ENCODE measurements at places on chromosomes 6 and 20.

DNA sequence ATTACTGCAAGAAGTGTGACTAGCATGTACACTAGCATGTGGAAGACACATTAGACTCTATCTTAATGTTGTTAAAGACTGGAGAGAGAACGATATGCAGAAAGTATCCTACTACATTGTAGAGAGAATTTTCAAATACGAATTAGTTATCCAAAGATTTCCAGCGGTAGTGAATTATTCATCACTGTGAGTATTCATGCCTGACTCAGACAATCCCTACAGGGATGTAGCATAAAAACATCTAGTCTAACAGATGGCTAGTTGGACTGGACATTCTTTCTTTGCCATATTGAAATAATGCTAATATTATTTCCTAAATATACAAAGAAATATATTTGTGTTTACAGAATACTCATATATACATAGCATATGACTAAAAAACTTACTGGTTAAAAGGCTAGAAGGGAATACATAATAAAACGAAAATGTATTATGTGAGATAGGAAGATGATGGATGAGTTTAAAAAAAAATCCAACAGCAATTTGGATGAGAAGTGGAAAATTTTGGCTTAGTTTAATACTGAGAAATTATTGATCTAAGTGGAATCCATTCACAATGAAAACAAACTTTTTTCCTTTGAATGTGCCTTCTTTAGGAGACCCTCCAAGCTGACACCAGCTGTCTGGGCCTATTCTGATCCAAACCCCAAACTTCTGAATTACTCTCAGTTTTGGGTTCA is 580.7 kb downstream of the RFPL4B start:
- DNase-seq, result no peak

GRCh38 chr20:62965363-62965771 is 12.9 kb downstream of the SLC17A9 start:
- no peak for DNase-seq

DNA sequence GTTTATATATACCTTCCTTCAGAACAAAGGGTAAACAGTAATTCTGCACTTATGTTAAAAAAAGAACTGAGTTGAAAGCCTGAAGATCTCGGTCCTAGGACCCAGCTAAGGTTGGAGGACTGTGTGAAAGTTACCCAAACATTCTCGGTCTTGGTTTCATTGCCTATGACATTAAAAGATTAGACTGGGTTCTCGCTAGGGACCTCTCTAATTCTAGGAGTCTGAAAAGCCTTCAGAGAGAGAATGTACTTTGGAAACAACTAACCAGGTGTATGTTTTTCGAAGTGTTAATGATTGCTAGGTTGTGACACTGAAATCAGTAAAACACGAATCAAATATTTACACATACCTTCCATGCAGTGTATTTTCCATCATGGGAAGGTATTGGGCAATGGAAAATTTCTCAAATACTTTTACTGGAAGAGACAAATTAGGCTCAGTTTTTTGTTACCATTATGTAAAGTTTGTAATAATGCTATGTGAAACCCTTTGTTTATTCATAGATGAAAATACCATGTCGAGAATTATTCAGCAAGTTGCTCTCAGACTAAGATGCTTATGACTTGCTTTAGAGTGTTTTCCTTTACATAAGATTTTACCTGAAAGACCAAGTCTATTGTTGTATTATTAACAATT is 113.7 kb upstream of the LOC128125822 start:
- peak; percentile 58 for DNase-seq

- no peak for DNase-seq
Measured at GRCh38 chr6:64507661-64508060, 872.1 kb downstream of the PHF3 start.

DNA sequence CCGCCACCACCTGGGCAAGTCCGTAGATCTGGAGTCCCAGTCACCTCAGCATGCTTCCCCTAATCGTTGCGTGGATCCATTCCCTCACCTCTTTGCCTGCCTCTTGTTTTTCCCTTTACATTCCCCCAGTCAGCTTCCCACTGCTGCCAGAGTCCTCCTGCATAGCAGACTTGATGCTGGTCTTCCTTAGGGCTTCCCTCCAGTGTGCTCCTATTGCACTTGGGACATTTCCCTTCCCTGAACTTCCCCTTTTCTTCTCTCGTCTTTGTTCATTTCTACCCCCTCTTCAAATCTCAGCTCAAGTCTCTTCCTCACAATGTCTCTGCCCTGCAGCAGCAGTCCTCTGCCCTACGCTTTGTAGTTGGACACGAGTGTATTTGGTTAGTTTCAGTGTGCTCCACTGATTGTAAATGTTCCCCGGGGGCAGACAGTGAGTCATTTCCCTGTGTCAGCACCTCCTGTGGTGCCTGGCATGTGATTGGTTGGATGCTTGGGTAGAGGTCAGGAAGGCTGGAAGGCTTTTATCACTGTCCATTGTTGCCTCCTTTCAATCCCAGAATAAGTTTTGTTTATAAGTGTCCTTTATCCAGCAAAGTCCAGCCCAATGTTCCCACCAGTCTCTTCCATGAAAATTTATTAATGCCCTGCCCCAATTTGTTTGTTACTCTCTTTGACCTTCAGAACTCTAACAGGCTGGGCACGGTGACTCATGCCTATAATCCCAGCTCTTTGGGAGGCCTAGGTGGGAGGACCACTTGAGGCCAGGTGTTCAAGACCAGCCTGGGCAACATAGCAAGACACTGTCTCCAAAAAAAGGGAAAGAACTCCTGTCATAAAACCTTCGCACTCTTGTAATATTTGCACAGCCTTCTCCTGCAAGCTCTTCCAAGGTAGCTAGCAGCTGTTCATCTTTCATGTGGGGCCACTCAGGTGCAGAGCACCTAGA is 38.3 kb downstream of the FAM120B start:
- DNase-seq, result no peak

GRCh38 chr6:139468178-139468819 is 93.9 kb upstream of the CITED2 start:
- no peak for DNase-seq

DNA sequence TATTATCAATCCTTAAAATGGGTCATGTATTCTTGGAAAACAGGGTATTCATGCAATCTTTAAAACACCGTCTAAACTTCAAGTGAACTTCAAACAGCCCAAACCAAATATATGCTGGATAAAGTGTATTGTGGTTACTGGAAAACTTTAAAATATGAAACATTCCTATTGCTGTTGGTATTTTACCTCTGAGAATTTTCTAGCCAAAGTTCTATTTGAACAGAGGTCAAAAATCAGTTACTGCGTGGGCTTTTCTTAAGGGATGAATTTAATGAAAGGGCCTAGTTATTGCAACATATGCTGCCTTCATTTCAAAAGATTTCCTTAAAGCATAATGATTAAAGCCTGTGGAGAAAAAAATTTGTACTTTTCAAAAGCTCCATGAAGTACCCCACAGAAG is 436.0 kb downstream of the PLCB1 start:
- no peak for DNase-seq

Measured in HuH-7.5 (cell line).